Stimulated activated CD4-positive, alpha-beta T cell treated with anti-CD3 and anti-CD28 coated beads, Interleukin-1b, Interleukin-23, amount 100 ng/mL, for 4 hours (primary cell): ENCODE measurements at places on chromosomes 11 and 22.

GRCh38 chr11:71496421-71496820, 30.6 kb upstream of the KRTAP5-7 start:
- DNase-seq = no peak

GRCh38 chr11:78647266-78647915, 72.7 kb upstream of the NARS2 start:
- no peak for DNase-seq

GRCh38 chr22:42930810-42931420, 73.8 kb upstream of the ARFGAP3 start:
- no peak for DNase-seq

- DNase-seq = no peak
Observed at GRCh38 chr11:33988586-33989370, 62.8 kb upstream of the CAPRIN1 start.

- peak; percentile 51 for DNase-seq
Observed at GRCh38 chr11:118343981-118344515, at the start of gene CD3G. Gene CD3G, plus strand, starts transcription at chr11:118344344. Its CDS starts 80 bp downstream, at chr11:118344424.

GRCh38 chr11:44208976-44209603, 100.8 kb downstream of the ALX4 start:
- DNase-seq = no peak

- DNase-seq = no peak
Observed at GRCh38 chr11:78069465-78069864, 5.8 kb downstream of the THRSP start.

DNA sequence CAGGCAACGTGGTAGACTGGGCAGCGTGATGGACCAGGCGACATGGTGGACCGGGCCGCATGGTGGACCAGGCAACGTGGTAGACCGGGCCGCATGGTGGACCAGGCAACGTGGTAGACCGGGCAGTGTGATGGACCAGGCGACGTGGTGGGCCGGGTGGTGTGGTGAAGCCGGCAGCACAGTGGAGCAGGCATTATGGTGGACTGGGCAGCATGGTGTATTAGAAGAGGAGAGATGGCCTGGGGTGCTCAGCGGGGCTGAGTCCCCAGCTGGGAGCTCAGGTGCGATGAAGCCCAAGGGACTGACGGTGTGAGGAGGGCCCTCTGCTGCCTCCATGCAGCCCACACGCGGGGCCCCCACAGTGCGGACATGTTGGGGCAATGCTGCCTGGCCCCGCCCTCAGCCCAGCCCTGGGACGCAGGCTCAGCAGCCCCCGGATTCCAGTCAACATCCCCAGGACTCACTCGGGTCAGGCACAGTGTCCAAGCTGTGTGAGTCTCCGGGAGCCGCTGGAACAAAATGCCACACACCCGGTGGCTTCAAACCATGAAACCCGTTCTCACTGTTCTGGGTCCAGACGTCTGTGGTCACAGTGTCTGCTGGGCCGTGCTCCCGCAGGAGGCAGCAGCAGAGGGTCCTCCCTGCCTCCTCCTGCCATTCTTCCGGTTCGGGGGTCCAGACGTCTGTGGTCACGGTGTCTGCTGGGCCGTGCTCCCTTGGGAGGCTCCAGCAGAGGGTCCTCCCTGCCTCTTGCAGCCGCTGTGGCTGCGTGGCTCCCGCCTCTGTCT, 1084.9 kb downstream of the BRD1 start:
- DNase-seq = no peak

- peak; percentile 25 for DNase-seq
Observed at GRCh38 chr22:44026630-44027511, 2.8 kb downstream of the PARVB start.

GRCh38 chr22:49289822-49290679, 537.6 kb downstream of the BRD1 start:
- DNase-seq = no peak

DNA sequence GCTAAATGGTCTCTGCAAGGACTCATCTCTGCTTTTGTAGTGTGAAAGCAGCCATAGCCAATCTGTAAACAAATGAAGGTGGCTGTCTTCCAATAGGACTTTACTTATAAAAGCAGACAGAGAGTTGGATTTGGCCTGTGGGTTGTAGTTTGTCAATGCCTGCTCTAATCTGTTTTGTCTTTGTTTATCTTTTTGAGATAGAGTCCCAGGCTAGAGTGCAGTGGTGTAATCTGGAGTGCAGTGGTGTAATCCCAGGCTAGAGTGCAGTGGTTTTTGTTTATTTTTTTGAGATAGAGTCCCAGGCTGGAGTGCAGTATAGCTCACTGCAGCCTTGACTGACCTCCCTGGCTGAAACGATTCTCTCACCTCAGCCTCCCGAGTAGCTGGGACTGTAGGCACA, 8.6 kb downstream of the PPP6R3 start:
- DNase-seq = no peak

DNA sequence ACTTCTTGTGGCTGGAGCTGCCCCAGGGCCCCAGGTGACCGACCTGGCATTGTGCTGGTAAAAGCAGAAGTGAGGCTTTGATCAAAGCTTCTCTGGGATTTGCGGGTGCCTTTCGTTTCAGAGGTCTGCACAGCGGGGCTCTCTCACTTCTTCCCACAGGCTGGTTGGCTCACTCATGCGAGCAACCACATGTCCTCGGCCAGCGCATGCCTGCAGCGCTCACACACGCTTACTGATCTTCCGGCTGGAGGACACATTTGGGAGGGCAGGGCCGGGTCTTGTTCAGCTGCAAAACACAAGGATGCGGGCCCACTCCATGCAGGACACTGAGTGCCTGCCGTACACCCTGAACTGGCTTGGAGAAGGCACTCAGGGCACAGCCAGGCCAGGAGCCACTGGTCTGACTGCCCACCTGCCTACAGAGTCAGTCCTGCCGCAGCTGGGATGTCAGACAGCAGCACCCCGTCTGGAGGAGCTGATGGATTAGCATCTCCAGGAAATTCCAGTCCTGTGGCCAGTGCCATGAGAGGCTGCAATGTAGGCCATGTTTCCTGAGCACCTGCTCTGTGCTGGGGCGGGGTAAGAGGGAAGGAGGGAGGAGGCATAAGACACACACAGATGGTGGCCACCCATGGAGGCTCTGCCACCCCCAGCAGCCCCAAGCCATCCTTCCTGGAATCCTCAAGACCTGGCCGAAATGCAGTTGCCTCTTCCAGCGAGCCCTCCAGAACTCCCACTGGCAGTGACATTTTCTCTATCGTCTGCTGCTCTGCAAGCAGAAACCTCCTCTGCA, 1383.2 kb downstream of the BRD1 start:
- no peak for DNase-seq

DNA sequence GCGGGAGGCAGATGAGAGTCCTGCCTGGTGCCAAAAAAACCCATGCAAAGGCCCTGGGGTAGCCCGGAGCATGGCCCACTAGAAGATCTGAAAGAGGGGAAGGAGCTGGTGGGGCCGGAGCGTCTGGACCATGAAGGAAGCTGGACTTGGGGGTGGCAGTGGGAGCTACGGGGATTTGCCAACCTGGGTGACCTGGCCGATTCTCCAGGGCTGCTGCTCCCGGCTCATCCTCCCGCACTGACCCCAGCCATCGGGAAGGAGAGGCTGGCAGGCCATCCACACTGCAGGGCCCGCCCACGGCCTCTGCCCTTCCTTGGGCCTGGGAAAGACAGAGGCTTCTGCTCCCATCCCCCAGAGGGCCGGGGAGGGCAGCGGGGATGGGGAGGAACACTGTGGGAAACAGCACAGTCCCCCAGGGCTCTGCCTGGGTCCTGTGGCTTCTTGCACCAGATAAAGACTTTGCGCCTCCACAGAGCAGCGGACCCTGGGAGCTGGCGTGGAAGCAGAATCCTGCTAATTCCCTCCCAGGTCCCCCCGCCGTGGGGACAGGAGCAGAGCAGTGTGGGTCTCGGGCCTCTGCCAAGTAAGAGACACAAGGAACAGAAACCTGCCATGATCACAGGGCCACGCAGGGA, 87.1 kb upstream of the LINC01488 start:
- no peak for DNase-seq

GRCh38 chr11:14114786-14115185, 152.3 kb downstream of the SPON1 start:
- no peak for DNase-seq

DNA sequence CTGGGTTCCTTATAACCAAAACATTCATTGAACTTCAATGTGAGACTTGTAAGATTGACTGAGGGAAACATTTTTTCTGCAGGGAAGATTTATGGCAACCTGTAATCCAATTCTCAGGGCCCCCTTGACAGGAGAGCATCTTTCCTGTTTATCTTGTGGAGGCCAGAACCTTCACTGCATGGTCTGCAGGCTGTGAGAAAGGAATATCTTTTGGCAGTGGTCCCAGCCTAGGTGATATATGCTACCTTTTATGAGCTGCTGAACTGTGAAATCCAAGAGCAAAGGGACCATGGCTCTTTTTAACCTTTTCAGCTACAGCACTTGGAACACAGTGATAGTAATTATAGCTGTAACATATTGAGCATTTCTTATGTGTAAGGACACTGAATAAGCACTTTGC, 590.2 kb upstream of the B3GAT1 start:
- DNase-seq = no peak

DNA sequence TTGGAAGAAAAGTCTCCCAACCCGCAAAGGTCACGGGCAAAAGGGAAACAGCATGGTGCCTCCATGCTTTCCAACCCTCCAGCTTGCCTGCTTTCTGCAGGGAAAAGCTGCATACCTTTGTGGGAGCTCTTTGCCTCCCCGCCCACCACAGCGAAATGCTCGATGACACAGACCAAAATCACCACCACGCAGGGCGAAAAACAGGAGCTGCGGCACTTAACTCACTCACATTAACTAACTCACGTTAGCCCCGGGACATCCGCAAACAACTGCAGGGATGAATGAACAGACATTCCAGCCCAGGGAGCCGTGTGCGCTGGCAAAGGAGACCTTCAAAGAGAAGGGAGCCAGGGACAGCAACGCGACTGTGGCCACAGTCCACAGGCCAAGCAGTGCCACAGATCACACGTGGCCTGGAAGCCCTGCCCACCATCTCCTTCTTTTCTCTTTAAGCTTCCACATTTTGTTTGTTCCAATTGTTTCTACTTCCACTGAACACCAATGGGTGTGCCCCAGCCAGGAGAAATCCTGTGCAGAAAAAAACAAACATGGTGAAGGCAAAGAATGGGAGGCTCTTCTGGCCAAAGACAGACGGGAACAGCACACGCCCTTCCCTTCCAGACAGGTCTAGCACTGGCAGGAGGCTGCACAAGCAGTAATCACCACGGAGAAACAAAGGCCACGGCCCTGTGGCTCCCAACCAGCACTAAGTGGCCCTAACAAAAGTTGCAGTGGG, 39.3 kb downstream of the DUSP8 start:
- DNase-seq = no peak

DNA sequence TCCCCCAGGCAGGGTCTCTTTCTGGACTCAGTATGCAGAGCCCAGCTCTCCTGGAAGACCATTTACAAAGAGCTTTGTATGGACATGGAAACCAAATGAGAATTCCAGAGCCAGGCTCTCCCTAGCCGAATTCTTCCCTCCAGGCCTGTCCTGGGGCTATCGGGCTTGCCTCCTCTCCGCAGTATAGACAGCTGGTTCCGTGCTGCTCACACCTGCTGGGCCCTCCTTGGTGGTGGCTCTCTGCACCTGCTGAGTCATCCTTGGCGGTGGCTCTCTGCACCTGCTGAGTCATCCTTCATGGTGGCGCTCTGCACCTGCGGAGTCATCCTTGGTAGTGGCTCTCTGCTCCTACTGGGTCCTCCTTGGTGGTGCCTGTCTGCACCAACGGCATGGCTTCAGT, 743.5 kb downstream of the BRD1 start:
- DNase-seq = no peak

DNA sequence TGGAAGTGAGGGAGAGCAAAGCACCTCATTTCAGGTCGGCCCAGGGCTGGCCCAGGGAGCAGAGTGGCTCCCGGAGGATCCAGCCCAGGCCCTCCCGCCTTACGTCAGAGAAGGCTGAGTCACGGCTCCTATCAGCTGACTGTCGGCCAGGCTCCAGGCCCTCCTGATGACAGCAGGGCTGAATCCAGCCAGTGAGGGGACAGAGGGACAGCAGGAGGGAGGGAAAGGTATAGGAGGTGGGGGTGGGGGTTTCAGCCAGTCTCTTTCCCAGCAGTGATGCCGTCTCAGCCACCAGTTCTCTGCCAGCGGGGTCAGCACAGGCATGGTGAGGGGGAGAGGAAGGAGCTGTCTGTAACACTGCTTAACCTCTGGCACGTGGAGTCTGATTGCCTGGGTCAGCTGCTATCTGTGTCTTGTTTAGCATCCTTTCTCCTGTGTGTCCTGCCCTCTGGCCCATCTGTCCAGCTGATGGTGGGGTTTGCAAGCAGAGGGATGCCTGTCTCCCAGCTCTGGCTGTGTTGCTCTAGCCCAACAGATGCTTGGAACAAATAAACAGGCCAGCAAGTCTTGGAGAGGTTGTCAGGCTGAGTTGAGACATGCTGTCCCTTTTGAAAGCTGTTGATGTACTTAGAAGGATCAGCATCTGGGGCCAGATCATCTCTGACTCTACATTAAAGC, 74.0 kb downstream of the ADAMTS15 start:
- DNase-seq = no peak

DNA sequence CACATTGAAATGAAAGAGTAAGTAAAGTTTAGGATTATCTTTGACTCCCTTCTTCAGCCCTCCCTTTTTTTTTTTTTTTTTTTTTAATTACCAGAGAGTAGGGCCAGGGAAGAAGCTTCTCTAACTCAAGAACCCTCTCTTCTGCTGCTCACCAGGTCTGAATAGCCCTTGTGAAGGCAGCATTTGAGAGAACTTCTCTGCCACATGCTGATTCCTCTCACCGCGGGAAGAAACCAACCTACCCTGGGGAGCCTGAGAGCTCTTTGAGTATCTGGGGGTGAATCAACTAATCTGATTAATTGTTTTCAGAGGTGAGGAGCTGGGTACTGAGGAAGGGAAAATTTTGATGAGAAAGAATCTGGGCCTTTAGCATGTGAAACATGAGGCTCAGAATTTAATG, 434.5 kb upstream of the CCDC90B start:
- DNase-seq = no peak

GRCh38 chr11:3104961-3105790, 48.0 kb upstream of the CARS1 start:
- no peak for DNase-seq

DNA sequence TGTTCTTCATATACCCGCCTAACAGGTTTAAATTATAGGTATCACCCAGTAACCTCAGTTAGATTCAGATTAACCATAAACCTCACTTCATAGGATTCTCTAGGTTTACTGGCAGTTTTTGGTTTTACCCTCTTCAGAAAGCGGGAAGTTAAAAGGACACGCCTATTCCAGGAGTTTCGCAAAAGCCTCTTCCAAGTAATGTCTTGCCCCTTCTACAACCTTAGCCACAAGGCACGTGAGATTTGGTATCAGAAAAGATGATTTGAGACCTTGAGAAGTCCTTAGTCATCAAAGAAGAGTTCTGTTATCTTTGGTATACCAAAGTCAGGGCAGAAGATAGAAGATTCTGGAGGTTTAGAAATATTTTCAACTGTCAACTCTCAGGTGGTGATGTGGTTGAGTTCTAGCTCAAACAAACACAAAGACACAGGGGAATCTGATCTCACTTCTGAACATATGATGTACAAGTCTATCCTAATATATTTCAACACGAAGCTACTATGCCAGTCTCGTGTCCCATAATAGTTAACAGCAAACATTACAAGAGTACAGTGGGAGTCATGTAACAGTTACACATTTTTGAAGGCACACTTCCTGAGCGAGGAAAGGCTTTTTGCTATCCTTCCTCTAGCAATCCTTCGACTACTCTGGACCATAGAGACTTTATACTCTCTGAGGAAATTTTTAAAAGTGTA, 103.5 kb downstream of the USP35 start:
- DNase-seq = no peak

GRCh38 chr11:61125310-61125684, 23.0 kb downstream of the CD5 start:
- no peak for DNase-seq

- DNase-seq = peak; percentile 47
Observed at GRCh38 chr11:20156280-20156875, 3.9 kb downstream of the DBX1 start.
